ENCODE measurements at places on chromosomes 7 and 10.

- DNase-seq, result no peak
These were observed 546.4 kb upstream of the FZD8 start for GRCh38 chr10:36188461-36188860.

DNA sequence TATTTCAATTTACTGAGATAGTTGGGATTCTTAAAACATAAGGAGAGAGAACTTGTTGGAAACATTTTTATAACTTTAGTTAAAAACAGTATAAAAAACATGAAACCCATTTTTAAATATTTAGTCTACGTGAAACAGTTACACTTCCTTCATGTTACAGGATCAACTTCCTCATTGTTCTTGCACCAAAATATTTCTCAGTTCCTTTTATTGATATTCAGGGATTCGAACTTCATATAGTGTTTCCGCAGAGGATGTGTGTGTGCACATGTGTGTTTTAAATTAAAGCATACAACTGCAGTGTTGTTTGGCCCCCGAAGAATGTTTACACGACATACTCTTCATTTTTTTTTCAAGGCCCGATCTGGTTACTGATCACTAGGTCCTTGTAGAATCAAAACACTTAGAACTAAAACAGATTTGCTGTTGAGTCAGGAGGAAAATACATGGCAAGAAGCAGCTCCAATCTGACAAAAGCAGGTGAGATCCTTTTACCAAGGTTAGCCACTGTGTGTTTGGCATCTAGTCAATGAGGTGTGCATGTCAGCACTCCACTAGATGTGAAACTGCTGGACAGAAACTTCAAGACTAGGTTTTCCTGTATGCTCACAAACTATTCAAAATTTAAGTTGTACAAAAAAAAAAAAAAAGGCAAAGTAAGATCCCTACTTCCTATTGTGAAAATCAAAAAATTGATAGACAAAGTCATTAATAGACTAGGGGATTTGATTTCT, 60.4 kb downstream of the INSYN2A start:
- no peak for DNase-seq

- no peak for DNase-seq
These were observed 68.1 kb upstream of the CDK6 start for GRCh38 chr7:92904244-92905131.

DNA sequence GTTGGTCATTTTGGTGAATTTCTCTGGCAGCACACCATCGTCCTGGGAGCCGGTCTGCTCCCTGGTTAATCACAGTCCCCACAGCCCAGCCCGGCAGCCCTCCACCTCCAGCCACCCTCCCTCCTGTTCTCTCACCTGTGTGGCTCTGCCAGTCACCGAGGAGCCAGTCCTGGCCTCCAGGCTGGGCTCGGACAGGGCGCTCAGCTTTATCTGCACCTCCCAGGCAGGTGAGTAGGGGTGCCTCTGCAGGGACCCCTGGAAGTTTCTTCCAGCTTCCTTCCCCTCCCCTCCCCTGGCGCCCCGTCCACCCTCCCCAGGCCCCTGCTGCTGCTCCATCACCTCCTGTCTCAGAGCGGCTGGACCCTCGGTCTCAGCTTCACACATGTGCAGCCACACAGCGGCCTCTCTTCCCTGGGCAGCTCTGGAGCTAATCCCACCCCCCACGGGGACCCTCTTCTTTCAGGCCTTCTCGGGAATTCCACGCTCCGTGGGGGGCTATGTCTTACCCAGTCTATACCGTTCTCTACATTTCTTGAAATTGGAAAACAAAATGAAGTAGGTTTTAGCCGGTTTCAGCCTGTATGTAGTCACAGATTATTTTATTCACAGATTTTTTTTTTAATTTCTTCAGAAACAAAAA, 213.9 kb upstream of the PPP2R2D start:
- DNase-seq, result no peak

- DNase-seq, result no peak
These were observed 118.0 kb downstream of the WDFY4 start for GRCh38 chr10:48802611-48803071.

DNA sequence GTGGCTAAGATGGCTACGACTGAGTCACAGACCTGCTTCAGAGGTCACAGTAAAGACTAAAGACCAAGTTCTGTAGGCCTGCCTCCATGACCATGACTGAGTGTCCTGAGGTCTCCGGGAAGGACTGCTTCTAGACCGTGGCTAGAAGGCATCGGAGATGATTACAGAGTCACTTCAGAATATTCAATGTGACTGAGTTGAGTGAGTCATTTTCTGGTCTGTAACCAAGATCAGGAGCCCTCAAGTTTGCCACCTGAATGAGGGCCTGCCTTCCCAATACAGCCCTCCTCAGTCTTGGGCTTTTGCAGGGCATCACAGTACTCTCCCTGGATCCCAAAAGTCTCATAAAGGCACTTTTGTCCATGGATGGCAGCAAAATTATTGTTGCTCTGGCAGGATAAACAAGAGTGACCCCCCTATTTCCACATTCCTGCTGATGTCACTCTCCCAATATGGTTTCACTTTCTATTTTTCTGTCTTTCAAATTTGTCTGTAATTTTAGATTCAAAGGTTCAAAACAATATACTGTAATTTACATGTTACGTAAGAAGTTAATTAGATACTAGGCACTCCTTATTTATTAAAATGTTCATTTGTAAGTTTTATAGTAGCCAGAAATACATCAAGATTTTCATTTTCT, 47.7 kb upstream of the ZNF92 start:
- no peak for DNase-seq

- DNase-seq, result peak; percentile 45
These were observed 41.2 kb downstream of the TACR2 start for GRCh38 chr10:69375307-69376151.

DNA sequence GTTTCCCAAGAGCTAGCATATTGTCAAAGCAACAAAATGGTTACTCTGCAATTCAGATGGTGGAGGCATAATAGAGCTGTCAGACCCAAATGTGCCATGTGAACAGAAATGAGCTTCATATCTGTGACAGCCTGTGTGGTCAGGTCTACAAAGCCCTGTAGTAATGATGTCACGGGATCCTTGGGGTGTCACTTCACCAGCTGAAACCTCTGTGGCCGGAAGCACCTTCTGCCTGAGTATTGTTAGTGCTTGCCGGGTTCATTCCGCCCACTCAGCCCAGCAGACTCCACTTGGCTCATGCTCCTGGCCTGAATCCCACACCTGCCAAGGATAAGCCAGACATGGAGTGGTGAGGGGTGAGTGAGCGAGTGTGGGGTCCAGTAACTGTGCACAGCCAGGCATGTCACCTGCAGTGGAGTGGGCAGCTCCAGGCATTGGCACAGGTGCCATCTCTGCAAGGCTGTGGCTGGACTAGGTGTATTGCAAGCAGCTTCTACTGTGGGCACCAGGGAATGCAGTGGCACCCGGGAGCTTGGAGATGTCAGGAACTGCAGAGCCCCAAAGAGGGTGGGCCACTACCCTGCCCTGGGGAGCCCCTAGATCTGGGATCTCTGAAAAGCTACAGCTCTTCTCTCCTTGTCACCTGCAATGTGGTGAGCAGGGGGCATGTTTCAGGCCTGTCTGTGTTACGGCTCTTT, 341.9 kb upstream of the CHRM2 start:
- no peak for DNase-seq

- DNase-seq, result peak; percentile 15
These were observed at the start of gene MDFIC for GRCh38 chr7:114922026-114922651. TSS of gene MDFIC (plus strand) at chr7:114922094. CDS start at chr7:114923034, 940 bp downstream.

DNA sequence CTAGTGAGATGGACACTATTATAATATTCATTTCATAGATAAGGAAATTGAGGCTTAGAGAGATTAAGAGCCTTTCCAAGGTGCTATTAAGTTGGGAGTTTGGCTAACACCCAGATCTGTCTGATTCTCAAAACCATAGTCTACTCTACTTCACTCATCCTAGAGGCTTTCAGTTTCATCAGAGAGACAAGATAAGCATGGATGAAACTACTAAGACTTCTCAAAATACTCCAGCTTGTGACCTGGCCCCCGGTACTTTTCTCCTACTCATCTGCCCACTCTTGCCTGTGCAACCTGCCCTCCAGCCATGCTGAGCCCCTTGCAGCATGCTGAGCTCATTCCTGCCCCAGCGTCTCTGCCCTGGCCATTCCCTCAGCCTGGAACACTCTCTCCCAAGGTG, 12.2 kb upstream of the SLC35B4 start:
- DNase-seq, result no peak

- no peak for DNase-seq
These were observed 707.5 kb upstream of the FZD8 start for GRCh38 chr10:36349445-36350078.

- DNase-seq, result no peak
These were observed 72.6 kb downstream of the FAM53B start for GRCh38 chr10:124671486-124672075.

DNA sequence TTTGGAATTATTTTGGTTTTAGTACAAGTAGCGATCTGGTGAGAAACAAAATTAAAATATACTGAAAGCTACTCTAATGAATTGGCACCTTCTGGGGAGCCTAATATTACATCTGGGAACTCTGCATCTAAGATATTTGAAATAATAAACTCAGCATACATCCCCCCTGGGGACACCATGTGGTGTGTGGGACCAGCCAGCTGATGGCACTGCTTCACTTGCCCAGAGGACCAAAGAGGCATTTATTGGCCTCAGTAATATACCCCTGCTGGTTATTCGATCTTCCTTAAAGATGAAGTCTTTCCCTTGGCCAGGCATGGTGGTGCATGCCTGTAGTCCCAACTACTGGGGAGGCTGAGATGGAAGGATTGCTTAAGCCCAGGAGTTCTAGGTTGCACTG, 195.1 kb upstream of the AUTS2 start:
- DNase-seq, result no peak

GRCh38 chr10:77175631-77176222, 461.9 kb downstream of the KCNMA1 start:
- no peak for DNase-seq

GRCh38 chr10:70493660-70494234, 15.2 kb downstream of the PALD1 start:
- DNase-seq, result no peak

DNA sequence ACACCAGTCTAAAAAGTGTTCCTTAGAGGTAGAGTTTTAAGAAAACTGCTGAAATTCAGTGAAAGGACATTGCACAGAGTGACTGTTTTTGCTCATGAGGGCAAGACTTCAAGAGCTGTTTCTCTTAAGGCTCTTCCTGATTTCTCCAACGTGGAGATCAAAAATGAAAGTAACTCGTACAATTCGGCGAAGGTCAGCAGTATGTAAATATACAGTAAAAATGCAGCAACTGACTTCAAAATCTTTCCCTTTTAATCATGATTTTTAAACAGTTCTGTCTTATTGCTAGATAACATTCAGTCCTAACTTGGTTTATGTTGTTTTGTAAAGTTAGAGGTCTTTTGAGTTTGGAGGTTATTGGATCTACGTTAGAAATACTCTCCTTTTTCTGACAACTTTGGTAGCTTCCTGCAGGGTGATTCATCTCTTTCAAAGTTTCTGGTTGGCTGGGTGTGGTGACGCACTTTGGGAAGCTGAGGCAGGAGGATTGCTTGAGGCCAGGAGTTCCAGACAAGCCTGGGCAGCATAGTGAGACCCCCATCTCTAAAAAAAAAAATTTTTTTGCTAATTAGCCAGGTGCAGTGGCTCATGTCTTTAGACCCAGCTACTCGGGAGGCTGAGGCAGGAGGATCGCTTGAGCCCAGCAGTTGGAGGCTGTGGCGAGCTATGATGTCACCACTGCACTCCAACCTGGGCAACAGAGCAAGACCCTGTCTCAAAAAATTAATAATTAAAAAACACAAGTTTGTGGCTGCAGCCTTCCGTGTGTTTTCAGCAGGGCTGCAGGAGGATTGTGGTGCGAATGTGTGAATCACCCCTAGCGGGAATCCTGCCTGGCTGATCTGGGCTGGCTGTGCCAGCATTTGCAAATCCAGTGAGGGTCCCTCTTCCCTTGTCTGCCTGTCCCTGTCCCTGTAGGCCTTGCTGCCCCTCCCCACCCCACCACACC, 29.2 kb upstream of the AP5Z1 start:
- DNase-seq, result peak; percentile 44

DNA sequence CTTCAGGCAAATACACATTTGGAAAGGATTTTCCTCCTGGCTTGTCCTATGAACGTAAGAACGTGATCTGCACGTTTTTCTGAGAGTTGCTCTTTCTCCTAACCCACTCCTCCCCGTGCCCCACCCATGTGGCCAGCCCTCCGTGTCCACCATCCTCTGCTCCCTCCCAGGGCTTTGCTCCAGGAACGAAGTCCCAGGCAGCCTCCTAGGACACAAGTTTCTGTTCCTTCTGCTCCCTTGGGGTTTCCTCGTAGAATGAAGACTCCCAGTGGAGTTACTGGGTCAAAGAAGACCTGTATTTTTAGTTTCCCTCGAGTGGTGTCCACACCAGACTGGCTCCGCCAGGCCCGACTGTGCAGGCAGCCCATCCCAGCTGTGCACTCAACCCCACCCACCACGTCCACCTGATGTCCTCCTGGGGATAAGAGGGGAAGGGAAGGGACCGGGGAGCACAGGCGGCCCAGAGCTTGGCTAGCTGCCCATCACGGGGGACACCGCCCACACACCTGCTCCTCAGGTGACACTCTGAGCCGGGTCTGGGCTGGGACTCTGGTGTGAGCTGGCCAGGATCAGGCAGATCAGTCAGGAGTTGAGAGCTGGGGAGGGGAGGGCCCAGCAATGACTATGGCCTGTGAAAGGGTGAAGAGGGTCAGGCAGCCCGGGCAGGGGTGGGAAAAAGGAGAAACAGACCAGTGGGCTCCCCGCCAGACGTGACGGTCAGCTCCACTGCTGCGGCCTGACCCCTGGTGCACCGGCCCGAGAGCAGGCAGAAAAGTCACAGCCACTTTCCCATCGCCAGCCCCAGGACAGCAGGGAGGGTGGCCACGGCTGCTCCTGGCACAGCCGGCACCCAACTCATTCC, 54.3 kb upstream of the PPP2R2D start:
- DNase-seq, result no peak

DNA sequence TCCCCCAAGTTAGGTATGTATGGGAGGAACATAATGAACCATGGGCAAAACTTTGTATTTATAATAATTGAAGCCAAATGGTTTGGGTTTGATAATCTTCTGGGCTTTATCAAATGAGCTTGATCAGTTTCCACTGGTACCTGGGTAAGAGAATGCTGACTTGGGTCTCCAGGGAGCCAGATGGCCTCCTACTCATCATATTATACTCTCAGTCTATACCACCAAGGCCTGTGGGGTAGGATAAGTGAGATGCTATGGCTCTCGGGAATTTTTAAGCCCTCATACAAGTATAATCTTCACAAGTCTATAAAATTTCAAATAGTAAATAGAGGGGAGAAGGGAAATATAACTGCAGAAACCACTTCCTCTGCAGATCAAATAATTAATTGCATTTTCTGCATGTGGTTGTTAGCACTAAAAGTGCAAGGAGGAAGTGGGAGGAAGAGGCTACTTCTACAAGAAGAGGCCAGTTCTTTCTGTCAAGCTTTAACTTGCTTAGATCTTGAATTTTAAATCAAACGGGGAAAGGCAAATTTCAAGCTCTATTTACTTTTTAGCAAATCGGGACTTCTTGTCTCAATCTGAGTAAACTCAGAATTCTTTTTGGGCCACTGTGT, 349.0 kb downstream of the SORCS1 start:
- DNase-seq, result no peak

GRCh38 chr7:15123901-15124300, 221.3 kb upstream of the DGKB start:
- no peak for DNase-seq

- no peak for DNase-seq
These were observed 122.8 kb upstream of the ZNF92 start for GRCh38 chr7:65250697-65251395.

All from mucosa of gallbladder (tissue), 1 donor.